ENCODE measurements at places on chromosomes 13 and 19.

GRCh38 chr19:18795540-18795939, 4.4 kb upstream of the COMP start:
- DNase-seq, result no peak

DNA sequence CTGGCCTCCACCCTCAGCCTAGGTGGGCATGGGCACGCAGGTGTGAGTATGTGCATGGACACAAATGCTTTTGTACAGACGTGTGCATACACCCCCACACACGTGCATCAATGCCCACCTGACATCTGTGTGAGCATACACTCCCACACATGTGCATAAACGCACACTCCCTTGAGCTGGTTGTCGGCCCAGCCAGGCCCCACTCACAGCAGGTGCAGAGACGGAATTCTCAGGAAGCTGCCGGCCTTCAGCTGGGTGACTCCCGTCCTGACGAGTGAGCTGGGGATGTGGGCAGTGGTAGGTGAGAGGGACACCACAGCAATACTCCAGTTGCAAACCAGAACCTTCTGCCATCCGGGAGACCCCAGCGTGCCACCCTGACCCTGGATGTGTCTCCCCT, 1.0 kb downstream of the LGI4 start:
- no peak for DNase-seq

GRCh38 chr13:23531446-23531845, 38.8 kb upstream of the TNFRSF19 start:
- DNase-seq, result no peak

DNA sequence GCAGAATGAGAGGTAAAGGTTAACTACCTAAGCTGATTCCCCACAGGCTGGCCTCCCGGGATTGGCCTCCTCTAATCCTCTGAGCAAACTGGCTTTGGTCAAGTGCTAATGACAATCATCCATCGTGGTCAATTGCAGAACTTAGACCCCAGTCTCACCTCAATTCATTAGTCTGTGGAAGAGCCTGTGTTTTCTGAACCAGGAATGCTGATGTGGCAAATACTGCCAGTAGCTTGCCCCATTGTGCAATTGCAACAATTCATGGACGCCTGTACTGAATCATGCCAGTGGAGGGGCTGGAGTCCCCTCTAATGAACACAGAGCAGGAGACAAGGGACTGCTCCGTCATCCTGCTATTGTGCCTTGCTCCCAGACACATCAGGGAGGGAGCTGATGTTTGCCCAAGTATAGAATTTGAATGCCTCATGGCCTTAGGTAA, 1256.5 kb downstream of the EFNB2 start:
- DNase-seq, result no peak

DNA sequence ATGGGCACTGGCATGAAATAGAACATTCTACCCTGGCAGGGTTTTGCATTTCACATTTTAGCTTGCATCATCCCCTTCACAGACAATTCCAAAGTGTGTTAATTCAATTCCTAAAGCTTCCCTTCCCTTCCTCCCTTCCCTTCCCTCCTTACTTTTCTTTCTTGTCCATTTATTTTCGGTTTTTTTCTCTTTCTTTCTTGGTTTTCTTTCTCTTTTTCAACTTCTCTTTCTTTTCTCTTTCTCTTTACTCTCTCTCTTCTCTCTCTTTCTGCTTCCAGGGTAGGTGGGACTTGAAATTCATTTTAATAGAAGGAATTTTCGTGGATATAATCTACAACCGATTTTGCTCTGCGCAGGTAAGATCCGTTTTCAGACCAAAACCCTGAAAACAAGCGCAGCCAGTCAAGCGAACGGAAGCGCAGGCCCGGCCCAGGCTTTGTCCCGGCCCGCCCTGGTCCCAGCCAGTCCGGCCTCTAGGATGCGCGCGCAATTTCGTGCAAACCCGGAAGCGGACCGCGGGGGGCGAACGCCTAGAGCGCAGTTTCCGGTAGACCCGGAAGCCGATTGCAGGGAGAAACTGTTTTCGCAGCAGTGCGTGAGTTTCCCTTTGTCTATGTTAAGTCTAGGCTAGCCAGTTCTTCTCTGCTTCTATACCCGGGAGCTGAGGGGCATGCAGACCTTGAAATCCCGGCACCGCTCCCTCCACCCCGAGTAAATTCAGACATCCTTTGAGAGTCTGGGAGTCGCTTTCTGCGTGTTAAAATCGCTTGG, at the start of gene ZNF528:
ZNF528 (plus strand) TSS at position 540 of the 771 bp plus-strand sequence. CDS start 4,165 bp downstream, outside the sequence.
- no peak for DNase-seq

GRCh38 chr13:21152251-21152899, 24.0 kb downstream of the SKA3 start:
- DNase-seq, result no peak

GRCh38 chr13:93963266-93964145, 516.0 kb downstream of the DCT start:
- no peak for DNase-seq

DNA sequence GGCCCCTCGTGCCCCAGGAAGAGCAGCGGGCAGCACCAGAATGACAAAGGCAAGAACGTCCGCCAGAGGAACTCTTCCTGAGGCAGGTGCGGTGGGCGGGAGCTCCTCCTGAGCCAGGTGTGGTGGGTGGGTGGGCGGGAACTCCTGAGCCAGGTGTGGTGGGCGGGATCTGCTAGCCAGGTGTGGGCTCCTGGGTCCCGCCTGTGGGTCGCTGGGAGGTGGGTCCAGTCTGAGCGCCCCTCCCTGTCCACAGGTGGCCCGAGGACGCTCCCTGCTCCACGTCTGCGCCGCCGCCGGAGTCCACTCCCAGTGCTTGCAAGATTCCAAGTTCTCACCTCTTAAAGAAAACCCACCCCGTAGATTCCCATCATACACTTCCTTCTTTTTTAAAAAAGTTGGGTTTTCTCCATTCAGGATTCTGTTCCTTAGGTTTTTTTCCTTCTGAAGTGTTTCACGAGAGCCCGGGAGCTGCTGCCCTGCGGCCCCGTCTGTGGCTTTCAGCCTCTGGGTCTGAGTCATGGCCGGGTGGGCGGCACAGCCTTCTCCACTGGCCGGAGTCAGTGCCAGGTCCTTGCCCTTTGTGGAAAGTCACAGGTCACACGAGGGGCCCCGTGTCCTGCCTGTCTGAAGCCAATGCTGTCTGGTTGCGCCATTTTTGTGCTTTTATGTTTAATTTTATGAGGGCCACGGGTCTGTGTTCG, 7.0 kb upstream of the HCN2 start:
- no peak for DNase-seq

GRCh38 chr13:20526664-20527063, 1.0 kb upstream of the CRYL1 start:
- no peak for DNase-seq

DNA sequence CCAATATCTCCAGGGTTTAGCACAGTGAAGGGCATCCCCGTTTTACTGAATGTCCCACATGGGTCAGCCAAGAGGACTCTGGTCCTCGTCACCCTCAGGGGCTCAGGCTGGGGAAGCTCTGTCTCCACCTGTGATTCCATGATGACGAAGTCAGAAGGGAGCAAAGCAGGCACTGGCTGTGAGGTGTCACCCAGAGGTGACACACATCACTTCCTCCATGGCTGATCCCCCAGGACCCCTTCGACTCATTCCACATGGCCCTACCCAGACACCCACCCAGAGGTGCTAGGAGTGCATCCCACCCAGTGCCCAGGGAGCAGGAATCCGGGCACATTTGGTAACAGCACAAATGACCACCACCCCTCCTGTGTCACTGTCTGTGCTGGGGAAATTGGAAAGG, 145.2 kb upstream of the VSTM2B start:
- DNase-seq, result no peak

GRCh38 chr19:17041976-17042375, 15.4 kb upstream of the CPAMD8 start:
- no peak for DNase-seq

DNA sequence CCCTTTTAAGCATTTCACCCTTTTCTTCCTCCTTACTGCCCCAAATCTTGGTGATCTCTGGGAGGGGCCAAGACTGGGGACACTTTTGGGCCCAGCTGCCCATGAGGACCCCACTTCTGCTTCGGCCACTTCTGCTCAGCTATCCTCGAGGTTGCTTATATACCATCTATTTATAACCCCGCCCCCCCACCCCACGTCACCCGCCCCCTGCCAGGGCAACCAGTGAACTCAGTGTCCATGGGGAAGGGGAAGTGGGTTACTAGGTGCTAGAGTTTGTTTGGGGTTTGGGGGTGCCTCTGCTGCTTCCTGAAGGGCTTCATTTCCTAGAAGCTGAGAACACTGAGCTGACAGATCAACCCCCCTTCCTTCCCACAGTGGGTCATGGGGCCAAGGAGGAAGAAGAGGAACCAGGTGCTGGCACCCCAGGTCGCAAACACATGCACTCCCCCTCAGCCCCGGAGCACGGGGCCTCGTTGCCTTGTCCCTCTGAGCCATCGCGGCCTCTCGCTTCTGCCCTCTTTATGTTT, 6.1 kb upstream of the ADGRE5 start:
- DNase-seq, result no peak

GRCh38 chr19:13885826-13886365, 9.0 kb downstream of the NANOS3 start:
- DNase-seq, result no peak

DNA sequence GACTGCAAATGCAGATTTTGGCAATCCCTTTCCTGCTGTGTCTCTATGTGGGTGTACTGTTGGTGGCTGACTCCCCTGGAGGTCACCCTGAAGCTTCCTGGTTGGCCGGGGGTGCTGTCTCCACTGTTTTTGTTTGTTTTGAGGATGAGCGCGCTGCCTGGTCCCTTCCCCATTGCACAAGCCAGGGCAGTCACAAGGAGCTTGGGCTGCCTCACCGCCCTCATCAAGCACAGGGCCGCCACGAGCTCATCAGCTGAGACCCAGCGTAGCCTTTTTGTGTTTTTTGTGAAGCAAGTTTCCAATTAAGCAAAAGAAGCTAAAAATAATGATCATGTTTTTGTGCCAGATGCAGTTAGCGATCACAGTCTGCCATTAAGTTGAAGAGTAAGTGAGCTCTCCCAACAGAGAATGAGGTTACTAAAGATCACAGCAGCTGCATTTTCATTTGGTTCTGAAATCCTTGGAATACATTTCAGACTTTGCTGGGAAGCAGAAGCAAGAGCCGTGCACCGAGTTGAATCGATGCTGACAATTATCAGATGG, 57.8 kb downstream of the GGACT start:
- peak; percentile 19 for DNase-seq

- no peak for DNase-seq
These were observed 13.2 kb upstream of the LATS2 start for GRCh38 chr13:21074546-21074945.

DNA sequence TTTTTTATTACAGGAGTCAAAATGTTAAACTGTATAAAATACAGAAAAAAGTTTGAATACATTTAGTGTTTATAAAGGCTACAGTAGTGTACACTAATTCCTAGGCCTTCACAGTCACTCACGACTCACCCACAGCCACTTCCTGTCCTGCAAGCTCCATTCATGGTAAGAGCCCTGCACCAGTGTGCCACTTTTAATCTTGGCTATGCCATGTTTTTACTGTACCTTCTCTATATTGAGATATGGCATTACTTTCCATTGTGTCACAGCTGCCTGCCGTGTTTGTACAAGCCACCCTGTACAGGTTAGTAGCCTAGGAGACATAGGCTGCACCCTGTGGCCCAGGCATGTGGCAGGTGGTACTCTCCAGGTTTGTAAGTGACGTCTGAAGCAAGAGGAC, 32.1 kb downstream of the C1QTNF9 start:
- DNase-seq, result no peak

All from NCI-H446 treated with DMSO at 0.1 percent for 48 hours (cell line).